Femur (tissue), 1 donor: ENCODE measurements at places on chromosomes 12 and 14.

DNA sequence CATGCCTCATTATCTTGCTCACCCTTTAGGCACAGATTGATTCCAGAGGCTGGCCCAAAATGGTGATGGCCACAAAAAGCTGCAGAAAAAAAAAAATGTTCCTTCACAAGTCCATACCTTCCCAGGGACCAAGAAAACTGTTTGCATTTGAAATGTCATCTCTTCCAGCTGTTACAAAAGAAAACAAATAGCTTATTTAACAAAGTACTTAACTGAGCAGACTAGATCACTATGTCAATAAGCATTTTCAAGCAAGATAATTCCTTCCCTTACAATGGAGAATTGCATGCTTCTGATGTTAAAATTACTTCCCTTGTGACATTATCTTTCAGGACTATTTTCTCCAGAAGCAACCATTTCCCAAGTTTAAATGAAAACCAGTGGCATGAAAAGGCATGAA lies 377.9 kb upstream of the KITLG start:
- DNase-seq, result no peak

- no peak for DNase-seq
These were observed 146.1 kb upstream of the LRIG3 start for GRCh38 chr12:59066445-59066844.

- no peak for DNase-seq
These were observed 53.6 kb upstream of the ARHGAP5 start for GRCh38 chr14:32023540-32023939.

DNA sequence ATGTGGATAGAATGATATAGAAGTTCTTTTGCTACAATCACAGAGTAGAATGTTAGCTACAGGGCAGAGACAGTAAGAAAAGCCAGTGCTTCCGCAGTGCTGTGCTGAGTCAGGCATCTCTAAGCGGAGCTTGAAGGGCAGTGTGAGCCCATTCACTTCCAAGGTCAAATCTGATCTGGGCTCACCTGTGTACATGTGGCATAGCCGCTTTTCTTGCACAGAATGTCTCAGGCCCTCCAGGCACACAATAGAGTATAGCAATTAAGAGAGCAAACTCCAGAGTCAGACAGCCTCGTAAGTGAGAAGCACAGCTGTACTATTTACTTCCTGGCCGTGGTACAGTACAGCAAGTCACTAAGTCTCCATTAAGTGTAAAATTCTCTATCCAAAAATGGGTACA lies 26.8 kb downstream of the CORO1C start:
- no peak for DNase-seq

DNA sequence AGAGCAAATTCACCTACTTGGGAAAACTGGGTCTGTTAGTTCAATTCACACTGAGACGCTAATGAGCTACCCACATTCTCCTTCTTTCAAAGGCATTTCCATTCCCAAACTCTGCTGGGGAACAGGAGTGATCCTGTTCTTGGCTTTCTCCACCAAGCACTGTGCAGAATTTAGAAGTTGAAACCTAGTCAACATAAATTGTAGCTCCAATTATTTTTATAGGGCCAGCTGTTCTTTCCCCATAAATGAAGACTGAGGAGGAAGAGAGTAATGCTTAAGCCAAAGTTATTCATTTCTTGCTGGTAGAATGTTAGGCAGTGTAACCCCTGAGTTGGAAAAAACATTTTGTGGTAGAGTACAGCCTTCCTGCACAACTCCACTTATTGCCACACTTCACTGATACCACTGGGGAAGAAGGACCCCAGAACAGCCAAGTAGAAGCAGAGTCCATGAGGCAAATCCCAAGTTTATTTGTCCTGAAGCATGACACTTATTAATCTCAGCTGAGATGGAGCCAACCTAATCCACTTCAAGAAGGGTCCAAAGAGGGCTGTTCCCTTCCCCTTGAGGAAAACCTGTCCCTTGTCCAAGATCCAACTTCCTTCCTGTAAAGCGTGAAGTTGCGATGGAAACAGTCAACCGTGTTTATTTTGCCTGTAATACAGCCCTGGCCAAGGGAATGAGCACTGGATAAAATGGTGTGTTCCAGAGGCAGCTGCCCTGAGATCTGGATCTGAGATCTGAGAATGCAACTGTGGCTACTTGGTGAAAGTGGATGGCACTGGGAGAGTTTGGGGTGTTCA lies 151.8 kb downstream of the TBX5 start:
- peak; percentile 62 for DNase-seq

- peak; percentile 5 for DNase-seq
These were observed 336.7 kb downstream of the ADGRD1 start for GRCh38 chr12:131290255-131290959.

GRCh38 chr12:93916402-93916801 lies 232.0 kb upstream of the PLXNC1 start:
- DNase-seq, result no peak

DNA sequence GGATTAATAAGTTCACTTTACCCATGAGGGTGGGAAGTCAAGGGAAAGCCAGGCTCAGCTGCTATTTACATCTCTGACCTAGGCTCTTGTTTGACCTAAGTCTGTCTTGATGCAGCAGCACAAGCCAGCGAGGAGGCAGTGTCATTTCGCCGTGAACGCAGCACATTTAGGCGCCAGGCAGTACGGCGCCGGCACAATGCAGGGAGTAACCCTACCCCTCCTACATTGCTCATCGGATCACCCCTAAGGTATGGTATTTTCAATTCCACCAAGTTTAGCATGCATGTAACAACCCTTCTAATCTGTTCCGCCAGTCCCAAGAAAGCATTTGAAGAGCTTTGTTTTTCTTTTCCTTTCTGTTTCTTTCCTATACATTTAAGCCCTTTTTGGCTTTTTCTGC lies 81.2 kb downstream of the PCNX1 start:
- no peak for DNase-seq

DNA sequence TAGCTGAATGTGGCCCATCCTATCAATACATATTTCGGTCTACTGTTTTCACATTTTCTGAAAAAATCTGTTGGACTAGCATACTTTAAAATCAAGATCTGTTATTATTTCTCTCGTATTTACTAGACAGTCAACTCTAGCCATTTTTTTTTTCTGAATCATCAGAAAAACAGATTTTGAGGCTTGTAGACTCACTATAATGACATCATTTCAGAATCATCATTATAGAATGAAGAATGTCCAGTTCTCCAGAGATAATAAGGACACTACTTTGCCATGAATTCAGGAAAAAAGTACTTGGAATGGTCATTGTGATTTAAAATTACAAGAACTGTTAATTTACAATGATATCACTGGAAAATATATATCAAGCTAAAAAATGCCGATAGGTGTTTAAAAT lies 589.8 kb downstream of the KCNH5 start:
- DNase-seq, result no peak

- DNase-seq, result no peak
These were observed 11.6 kb upstream of the NEK9 start for GRCh38 chr14:75138492-75138891.

GRCh38 chr12:64194333-64195149 lies 27.6 kb downstream of the KICS2 start:
- DNase-seq, result no peak

- no peak for DNase-seq
These were observed 81.9 kb upstream of the ZFP36L1 start for GRCh38 chr14:68874746-68875155.

DNA sequence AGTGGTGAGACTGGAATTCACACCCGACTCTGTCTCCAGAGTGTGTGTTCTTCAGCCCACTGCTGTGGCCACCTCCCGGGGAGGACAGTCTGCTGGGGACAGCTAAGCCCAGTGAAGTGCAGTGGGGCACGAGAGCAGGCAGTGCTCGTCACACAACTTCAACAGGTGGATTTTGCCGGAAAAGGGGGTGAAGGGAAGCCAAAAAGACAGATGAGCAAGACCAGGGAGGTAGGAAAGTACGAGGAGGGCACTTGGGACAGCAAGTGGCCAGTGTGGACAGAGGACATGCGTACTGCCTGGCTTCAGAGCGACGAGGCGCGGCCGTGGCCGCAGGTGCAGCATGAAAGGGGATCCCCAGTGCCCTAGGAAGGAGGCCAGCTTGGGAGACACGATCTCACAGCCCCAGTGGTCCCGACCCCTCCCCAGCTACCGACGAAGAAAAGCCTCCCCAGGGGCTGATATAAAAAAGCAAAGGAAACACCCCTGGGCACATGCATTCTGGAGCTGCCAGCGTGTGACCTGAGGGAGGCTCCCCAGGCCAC lies 96.1 kb downstream of the FBXL14 start:
- DNase-seq, result no peak

GRCh38 chr12:69509904-69510827 lies 40.0 kb downstream of the FRS2 start:
- no peak for DNase-seq

- DNase-seq, result no peak
These were observed 1022.5 kb downstream of the AACS start for GRCh38 chr12:126087692-126088091.

DNA sequence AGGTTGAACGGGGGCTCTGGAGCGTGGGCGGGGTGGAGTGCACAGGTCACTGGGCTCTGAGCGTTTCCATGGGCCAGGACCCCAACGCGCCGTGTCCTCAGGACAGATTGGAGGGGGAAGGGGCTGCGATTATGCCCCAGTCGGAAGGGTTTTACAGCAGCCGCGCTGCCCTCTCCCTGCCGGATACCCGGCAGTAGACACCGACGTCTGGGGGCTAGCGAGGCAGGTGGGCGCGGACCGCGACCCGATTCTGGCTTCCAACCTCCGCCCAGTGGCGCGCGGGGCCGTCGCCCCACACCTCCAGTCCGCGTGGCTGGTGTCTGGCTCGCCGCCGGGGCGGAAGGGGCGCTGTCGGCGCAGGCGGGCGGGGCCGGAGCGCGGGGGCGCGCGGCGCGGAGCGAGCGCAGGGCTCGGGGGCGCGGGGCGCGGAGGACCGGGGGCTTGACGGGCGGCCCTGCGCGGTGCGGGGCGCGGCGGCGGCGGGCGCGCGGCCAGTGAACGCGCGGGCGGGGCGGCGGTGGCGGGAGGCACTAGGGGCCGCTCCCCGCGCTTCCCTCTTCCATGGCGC lies 2.4 kb upstream of the KIF26A start:
- DNase-seq, result no peak

DNA sequence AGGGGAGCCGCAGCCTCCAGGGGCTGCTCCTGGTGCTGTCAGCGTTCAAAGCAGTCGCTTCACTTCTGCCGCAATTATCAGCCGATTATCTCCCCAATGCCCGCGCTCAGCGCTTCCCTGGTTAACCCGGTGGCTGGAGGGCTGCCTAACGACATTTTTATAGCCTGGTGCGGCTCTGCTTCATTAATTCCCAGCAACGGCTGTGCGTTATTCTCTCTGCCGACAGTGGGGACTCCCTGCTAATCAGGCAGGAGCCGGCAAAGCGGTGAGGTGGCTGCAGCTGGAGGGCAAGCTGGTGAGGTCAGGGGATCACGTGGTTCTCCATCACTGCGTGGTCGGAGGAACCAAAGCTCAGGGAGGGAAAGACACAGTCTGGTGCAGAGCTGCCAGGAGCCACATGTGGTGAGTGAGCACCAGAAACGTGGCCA lies 62.9 kb downstream of the GLRX5 start:
- DNase-seq, result no peak

DNA sequence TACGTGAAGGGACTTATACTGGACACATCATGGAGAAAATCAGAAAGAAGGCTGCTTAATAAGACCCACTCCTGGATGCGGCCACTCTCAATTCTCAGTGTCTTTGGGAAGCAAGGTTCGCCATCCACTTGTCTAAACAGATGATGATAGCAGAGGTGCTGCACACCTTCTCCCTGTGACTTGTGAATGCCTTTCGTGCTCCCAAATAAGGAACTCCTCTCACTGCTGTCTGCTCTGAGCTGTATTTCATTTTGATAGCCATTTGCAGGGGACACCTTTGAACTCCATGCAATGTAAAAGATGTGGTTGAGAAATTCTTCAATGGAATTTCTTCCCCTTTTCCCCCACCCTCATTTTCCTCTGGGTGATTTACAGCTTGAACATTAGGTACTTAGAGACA lies 11.6 kb downstream of the RMST start:
- DNase-seq, result no peak

GRCh38 chr14:75303381-75303789 lies 24.8 kb downstream of the FOS start:
- peak; percentile 77 for DNase-seq

GRCh38 chr12:5705791-5706190 lies 239.3 kb downstream of the ANO2 start:
- no peak for DNase-seq

DNA sequence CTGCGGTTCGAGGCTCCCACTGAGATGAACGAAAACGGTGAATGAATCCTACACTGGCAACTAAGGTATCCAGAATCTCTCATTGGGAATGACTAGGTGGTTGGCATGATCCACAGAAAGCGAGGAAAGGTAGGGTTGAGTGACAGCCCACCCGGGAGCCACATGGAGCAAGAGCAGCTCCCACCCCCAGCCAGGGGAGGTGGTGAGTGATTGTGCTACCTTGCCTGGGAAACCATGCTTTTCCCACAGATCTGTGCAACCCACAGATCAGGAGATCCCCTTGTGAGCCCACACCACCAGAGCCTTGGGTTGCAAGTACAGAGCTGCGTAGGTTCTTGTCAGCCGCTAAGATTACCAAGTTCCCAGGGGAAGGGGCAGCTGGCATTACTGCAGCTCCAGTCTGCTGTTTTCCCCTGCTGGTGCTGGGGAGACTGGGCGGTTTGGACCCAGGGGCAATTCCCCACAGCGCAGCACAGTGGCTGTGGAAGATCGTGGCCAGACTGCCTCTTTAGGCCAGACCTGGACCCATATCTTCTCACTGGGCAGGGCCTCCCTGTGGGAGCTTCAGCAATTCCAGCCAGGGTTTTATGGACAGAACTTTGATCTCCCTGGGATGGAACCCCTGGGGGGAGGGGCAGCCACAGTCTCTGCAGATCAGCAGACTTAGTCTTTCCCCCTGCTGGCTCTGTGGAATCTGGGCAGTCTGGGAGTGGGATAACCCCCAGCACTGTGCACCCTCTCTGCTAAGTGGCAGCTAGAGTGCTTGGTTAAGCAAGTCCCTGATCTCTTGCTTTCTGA lies 44.6 kb upstream of the PPP4R3A start:
- DNase-seq, result no peak

- no peak for DNase-seq
These were observed 31.5 kb downstream of the MEG3 start for GRCh38 chr14:100857233-100857922.

GRCh38 chr14:77674931-77675330 lies 32.9 kb downstream of the ALKBH1 start:
- no peak for DNase-seq

DNA sequence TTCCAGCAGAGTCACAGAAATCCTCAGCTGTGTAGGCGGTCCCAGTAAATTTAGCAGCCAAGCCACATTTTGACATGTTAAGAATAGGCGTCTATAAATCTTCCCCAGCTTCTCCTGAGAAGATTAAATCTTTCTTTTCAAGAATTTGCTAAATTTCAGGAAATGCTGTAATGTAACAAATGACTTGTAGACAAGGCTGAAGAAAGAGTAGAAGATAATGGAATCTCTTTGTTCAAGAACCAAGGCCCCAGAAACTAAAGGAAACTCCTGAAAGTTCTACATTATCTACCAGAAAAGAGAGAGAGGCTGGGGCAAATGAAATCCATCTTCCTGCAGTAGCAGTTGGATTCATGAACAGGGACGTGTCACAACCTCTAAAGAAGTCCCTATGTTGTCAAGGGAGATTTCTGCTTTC lies 760.3 kb downstream of the NOVA1 start:
- DNase-seq, result no peak
